ENCODE measurements at places on chromosomes 1 and 21. TPM values are rescaled to one million over a fixed set of nuclear protein-coding genes. Genes with fewer than 3 reads are reported as not detected.

Gene RGS7
- not detected for polyA plus RNA-seq

Gene LYPD8
- not detected for polyA plus RNA-seq

Gene DMBX1
- not detected for polyA plus RNA-seq

Gene ACTL8
- polyA plus RNA-seq: not detected

Gene GJA9
- polyA plus RNA-seq: not detected

Gene OR10J4
- polyA plus RNA-seq: not detected

Gene KDF1
- polyA plus RNA-seq: 4.6 TPM

Gene LGR6
- 3.1 TPM for polyA plus RNA-seq

Gene F13B
- polyA plus RNA-seq: not detected

Gene PDZK1
- polyA plus RNA-seq: 0.53 TPM

Gene FAM177B
- not detected for polyA plus RNA-seq

Gene OR6K2
- not detected for polyA plus RNA-seq

Gene C1orf210
- not detected for polyA plus RNA-seq

Gene OR2L13
- not detected for polyA plus RNA-seq

Gene RIMKLA
- 0.24 TPM for polyA plus RNA-seq

Gene RPE65
- polyA plus RNA-seq: not detected

Gene EFNA3
- 1.0 TPM for polyA plus RNA-seq

Gene UAP1
- polyA plus RNA-seq: 37.9 TPM

Gene PGLYRP3
- not detected for polyA plus RNA-seq

Gene SYNC
- polyA plus RNA-seq: not detected

Gene MRPS21
- 80.1 TPM for polyA plus RNA-seq

Gene CRYAA
- polyA plus RNA-seq: not detected

Gene TRIM33
- 45.3 TPM for polyA plus RNA-seq

Gene UTS2
- 10.0 TPM for polyA plus RNA-seq

Gene PLA2G2D
- not detected for polyA plus RNA-seq

All from CD8-positive, alpha-beta memory T cell (primary cell).